Skeletal muscle tissue (tissue), 5 donors: ENCODE measurements at places on chromosomes 12 and 14. TPM values are rescaled to one million over a fixed set of nuclear protein-coding genes. Genes with fewer than 3 reads are reported as not detected.

Gene WSCD2
- total RNA-seq = 5.7 TPM

Gene DCN
- 688 TPM for total RNA-seq

Gene KHNYN
- 38.1 TPM for total RNA-seq

Gene DIO2
- total RNA-seq = 1.6 TPM

Gene ST8SIA1
- 5.2 TPM for total RNA-seq

Gene OLR1
- total RNA-seq = not detected

Gene AKAP5
- 0.52 TPM for total RNA-seq

Gene HAL
- total RNA-seq = 0.52 TPM

Gene RPL36AL
- 243 TPM for total RNA-seq

Gene MUCL1
- total RNA-seq = not detected

Gene COX8C
- total RNA-seq = not detected

Gene SIX6
- not detected for total RNA-seq

Gene RHNO1
- total RNA-seq = 10.4 TPM

Gene ANO2
- total RNA-seq = 4.7 TPM

Gene PMEL
- total RNA-seq = 0.52 TPM

Gene LMNTD1
- 0.52 TPM for total RNA-seq

Gene TRPV4
- 0.52 TPM for total RNA-seq

Gene TOX4
- 18.8 TPM for total RNA-seq

Gene CSRP2
- total RNA-seq = 20.4 TPM

Gene RAD9B
- 1.6 TPM for total RNA-seq

Gene PTCSC3
- total RNA-seq = not detected

Gene DAO
- total RNA-seq = not detected

Gene TBC1D30
- 0.52 TPM for total RNA-seq

Gene MOK
- total RNA-seq = 5.2 TPM

Gene RNASE3
- not detected for total RNA-seq

Gene SDR9C7
- not detected for total RNA-seq

Gene LALBA
- not detected for total RNA-seq

Gene ALDH2
- total RNA-seq = 5.7 TPM

Gene JPH4
- total RNA-seq = 1.0 TPM

Gene CMKLR1
- 5.7 TPM for total RNA-seq

Gene PTPN6
- total RNA-seq = 7.8 TPM

Gene KIF26A
- 6.3 TPM for total RNA-seq

Gene TEX22
- total RNA-seq = under 0.01 TPM

Gene OVCH1
- total RNA-seq = under 0.01 TPM

Gene STON2
- total RNA-seq = 30.8 TPM

Gene SELPLG
- 3.7 TPM for total RNA-seq

Gene PXMP2
- 22.4 TPM for total RNA-seq

Gene ERP27
- total RNA-seq = not detected

Gene SERPINA9
- total RNA-seq = not detected

Gene ZFYVE1
- 11.5 TPM for total RNA-seq

Gene CYP46A1
- 2.1 TPM for total RNA-seq

Gene SLC25A29
- 30.8 TPM for total RNA-seq

Gene CCDC197
- not detected for total RNA-seq
